ENCODE measurements at places on chromosomes 2 and 18.
A peak's percentile ranks its signal among the peaks of the same experiment; 100 is the strongest.

- no peak for DNase-seq
These were observed 4.8 kb downstream of the ANO7 start for GRCh38 chr2:241193271-241193670.

- no peak for DNase-seq
These were observed 100.0 kb upstream of the PKDCC start for GRCh38 chr2:41947701-41948396.

DNA sequence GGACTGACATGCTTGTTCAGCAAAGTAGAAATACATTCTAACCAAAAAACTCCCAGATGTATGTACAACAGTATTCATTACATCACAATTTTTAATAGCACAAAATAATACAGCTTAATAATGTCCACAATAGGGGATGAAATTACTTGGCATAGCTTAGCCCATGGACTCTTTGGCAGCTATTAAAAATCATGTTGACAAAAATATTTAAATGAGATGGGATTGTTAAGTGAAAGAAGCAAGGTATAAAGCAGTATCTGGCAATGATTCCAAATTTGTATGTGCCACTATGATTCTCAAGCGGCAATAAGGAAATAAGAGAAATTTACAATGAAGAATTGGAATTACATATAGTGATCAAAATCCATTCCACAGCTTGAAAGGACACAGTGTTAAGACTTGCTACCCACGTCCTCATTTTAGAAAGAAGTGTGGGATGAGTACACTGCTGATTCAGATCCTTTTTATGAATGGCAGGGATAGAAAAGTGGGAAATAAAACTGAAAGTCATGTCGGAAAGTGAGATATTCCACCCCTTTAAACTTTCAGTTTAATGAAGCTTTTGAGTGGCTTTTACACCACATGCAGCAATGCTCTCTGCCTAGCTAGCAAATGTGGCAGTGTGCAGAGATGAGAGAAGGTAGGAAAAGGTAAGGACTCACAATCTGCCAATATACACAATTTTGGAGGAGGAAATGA, 2.4 kb downstream of the GAREM1 start:
- DNase-seq, result no peak

DNA sequence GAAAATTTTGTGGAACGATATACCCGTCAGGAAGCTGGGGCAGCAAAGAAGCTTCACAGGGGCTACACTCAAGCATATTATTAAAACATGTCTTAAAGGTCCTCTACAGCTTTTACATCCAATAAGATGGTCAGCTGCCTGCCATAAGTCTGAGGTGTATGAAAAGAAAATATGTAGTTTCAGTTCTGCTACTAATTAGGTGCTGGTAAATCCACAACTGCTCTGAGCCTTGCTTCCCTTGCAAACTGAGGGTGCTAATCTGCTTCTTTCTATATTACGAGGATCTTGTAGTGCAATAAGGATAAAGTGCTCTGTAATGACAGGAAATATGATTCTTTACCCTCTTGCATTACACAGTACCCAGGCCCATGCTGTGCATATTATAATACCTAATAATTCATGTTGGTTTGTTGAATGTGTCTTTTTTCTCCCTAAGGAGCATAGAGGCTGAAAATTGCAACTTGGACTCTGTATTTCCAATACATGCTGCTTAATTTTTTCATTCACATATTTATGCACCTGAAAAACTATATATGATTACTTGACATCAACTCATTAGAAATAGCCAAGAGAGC, 14.5 kb upstream of the SLC8A1 start:
- no peak for DNase-seq

GRCh38 chr18:67515942-67516538, 480 bp downstream of the DSEL start:
- peak; percentile 64 for DNase-seq

GRCh38 chr2:238134393-238134785, 4.1 kb upstream of the KLHL30 start:
- DNase-seq, result no peak

DNA sequence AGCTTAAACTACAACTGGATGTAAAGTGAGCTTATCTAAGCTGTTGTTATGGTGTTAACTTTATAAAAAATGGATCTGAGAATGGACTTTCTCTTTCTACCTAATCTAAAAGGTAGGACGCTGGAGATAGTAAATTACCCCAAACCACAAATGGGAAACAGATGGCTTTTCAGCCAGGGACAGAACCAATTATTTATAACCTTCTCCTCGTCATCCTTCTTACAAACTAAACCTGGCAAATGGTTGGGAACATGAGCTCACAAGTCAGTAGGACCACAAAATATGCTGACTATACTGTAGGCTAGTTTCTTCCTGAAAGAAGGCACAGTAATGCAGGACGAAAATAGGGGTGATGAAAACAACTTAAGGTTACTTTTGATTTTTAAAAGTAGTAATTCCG, 32.7 kb upstream of the ZDBF2 start:
- no peak for DNase-seq

DNA sequence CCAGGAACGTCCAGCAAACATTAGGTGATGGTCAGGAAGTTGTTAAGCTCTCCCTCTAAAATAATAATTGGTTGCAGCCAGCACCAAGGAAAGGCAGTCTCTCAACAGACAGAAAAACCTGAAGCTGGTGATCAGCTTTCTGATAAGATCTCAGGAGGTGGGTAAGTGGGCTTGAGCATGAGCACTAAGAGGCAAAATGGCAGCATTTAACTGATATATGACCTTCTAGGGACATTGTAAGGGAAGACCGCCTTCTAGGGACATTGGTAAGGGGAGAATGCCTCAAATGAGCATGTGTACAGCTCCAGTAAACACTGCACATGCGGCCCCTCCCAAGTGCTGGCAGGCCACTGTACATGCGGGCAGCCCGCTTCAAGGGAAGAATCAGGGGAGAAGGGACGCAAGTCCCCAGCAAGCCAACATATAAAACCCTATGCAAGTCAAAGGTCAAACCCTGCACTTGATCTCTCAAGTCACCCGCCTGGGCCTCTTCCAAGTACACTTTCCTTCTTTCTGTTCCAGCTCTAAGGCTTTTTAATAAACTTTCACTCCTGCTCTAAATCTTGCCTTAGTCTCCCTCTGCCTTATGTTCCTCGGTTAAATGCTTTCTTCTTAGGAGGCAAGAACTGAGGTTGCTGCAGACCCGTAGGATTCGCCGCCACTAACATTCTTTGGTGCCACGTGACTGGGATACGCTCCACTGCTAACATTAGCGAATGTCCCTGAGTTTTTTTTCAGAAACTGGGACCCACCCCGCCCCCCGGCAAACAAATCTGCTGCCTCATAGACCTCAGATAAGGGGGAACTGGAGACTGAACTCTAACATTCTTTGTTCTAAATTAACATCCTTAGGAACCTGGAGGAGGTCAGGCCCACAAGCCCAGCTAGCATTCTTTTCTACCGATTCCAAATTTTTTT, 463.8 kb downstream of the LPIN1 start:
- no peak for DNase-seq

GRCh38 chr2:168220965-168221819, 26.2 kb downstream of the STK39 start:
- no peak for DNase-seq

- no peak for DNase-seq
These were observed 141.0 kb downstream of the CERS6 start for GRCh38 chr2:168596881-168597655.

GRCh38 chr2:66441581-66442320, 6.8 kb downstream of the MEIS1 start:
- no peak for DNase-seq

GRCh38 chr2:149808556-149808955, 221.0 kb upstream of the MMADHC start:
- DNase-seq, result no peak

DNA sequence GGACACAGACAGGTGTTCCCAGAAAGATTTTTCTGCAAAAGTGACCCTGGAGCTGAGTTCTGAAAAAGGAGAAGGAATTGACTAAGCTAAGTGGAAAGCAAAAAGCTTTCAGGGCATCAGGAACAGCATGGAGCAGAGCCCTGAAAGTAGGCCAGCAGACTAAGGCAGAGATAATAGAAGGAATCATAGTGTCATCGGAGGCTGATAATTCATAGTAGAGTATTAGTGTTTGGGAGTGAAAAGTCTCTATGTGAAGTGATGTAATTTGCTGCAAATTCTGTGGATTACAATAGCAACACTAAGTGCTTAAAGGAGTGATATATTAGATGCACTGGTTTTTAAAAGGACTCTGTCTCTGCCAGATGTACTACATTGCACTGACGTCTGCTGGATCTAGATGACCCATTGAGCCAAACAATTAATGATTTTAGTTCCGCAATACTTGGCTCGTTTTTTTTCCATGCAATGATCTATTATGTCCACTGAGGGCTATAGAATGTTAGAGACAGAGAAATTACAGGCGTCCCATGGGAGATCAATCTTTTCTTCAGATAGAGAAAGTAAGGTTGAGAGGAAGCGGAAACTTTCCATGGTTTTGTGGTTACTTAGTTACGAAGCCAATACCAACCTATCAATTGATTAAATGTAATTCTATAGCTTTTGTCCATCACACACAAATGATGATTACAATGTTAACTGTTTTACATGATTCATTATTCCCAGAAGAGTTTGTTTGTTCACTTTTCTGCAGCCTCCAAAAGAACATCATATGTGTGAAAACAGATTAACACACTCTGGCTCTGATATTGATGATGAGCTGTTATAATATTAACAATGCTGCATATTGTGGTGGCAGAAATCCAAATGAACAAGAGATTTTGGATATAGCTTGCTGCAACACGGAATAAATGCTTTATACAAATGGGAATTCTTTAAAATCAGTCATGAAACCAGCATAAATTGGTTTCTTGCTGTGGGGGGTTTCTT, 143.7 kb downstream of the MC4R start:
- DNase-seq, result no peak

DNA sequence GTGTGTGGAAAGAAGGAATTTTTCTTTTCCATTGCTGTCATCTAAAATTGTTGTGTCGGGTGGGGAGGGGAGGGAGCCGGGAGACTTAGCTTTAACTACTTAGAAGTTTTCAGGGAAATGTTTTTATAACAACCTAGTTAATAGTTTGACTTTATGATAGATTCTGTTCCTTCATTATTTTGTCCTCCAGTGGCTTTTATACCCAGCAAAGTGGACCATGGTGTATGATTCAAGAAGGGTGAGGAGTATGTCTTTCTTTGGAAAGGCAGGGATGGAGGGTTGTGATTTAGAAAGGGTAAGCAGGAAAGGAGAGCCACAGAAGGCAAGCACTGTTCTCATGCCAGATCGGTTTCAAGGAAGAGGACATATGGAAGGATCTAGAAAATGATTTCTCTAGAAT, 261.8 kb downstream of the NEDD4L start:
- DNase-seq, result no peak

GRCh38 chr2:86335865-86336674, 1.4 kb downstream of the REEP1 start:
- DNase-seq, result no peak

DNA sequence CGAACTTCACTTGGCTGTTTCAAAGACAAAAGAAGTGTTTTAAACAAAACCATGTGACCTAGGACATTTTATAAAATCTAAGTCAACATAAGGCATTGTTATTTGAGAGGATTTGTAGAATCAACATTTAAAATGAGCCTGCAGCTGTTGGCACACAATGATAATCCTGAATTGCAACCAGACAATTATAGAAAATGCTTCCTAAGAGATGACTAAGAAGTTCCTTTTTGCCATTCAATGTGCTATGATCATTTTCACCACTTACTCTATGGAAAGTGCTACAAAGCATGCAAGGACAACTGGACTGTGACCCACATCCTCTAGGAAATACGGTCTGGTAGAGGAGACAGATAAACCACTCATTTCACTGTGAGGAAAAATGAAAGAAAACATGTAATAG, 246.4 kb downstream of the CDH20 start:
- DNase-seq, result no peak

GRCh38 chr2:199144546-199144945, 313.2 kb downstream of the SATB2 start:
- DNase-seq, result no peak

DNA sequence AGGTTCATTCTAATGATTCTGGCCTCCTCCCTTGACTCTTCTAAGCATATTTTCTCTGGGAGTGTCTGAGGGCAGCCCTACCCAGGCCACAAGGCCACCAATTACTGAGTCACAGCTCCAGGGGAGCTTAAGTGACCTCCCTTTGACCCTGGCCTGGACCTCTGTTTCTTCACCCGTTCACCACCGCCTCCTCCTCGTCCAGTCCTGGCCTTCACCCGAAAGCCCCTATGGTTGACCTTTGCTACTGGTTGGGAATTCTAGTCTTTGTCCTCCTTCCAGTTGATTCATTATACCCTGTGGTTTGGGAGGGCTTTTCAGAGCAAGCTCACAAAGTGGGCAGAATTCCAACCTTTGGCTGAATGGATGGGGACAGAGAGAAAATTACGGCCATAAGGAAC, 72.6 kb downstream of the NRP2 start:
- no peak for DNase-seq

GRCh38 chr2:59578349-59578748, 975.1 kb downstream of the BCL11A start:
- DNase-seq, result no peak

- DNase-seq, result no peak
These were observed 1.1 kb upstream of the SNTG2 start for GRCh38 chr2:949384-950079.

DNA sequence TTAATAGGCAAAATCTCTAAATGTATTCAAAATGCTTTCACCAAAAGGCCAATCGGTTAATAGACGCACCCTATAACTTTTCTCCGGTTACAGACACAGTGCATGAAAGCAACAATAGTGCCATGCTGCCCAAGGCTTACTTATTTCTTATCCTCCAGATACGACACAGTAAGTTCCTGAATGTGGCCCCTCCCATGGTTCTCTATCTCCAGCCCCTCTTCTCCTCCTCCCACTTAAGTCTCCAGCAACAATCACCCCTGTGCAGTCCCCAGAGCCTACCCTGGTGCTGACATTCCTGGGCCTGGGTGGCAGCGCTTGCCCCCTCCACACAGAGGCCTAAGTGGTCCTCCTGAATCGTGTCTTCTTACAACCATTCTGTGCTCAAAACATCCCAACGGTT, 3.6 kb downstream of the KIDINS220 start:
- DNase-seq, result no peak

DNA sequence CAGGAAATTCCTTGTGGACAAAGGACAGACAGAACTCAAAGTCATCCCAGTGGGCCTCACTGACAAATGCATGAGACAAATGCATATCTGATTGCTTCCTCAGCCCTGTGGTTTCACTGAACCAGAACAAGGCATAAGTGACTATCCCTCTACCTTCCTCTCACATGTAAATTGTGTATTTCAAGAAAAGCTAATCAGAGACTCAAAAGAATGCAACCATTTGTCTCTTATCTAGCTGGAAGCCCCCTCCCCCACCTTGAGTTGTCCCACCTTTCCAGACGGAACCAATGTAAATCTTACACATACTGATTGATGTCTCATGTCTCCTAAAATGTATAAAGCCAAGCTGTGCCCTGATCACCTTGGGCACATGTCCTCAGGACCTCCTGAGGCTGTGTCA, 102.0 kb upstream of the TMEM200C start:
- DNase-seq, result no peak

Measured in occipital lobe (tissue), 3 donors.